NCI-H526 treated with DMSO at 0.1 percent for 48 hours (cell line): ENCODE measurements at places on chromosomes 5 and 9.

DNA sequence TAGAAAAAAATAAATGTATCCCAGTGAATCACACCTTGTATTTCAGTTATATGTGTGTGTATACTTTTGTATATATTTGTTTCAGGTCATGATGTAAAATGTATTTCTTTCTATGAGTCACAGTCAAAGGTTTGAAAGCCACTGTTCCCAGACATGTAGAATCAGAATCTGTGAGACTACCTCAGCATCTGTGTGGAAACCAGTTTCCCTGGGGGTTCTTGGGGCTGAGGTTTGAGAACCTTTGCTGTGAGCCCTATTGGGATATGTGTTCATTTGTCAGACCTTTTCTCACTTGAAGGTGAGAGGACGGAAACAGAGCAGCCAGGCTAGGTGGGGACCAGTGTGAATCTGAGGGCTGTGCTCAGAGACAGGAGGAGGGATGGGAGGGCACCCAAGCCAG lies 78.7 kb upstream of the SAP30L start:
- DNase-seq, result no peak

DNA sequence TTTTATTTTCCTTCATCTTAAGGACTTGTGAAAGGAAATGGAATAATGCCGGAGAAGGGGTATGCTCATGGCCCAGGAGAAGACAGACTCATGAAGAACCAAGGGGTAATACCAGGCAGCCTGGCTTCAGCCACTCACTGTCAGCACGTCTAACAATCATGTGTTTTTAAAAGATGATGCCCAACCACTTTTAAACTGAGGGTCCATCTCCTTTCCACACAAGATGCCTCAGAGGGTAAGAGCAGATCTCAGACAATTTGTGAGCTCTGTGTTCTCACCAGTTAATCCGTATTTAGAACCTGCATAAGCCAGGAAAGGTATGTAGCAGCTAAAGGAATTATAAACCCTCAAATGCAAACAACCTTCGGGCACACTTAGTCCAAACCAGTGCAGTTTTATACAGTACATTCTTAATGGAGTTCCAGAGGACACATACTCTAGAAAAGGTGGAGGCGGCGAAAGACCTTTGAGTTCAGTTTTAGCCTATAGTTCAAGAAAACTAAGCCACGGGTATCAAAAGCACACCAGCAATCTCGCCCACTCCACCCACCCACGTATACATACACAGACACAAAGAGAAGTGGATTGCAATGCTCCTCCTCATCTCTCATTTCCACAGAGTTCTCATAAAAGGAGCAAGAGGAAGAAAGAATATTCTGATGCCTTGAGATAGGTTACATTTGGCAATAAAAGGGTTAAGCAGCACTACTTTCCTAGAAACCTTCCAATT lies 2.6 kb downstream of the DIAPH1 start:
- DNase-seq, result no peak

- DNase-seq, result no peak
Measured at GRCh38 chr9:89984214-89984613, 379.4 kb downstream of the GADD45G start.

GRCh38 chr5:8824371-8824770 lies 721.5 kb downstream of the SEMA5A start:
- no peak for DNase-seq

GRCh38 chr5:102628441-102629175 lies 126.5 kb upstream of the PAM start:
- DNase-seq, result no peak

- no peak for DNase-seq
Measured at GRCh38 chr9:129640871-129641749, 841 bp downstream of the ASB6 start.

DNA sequence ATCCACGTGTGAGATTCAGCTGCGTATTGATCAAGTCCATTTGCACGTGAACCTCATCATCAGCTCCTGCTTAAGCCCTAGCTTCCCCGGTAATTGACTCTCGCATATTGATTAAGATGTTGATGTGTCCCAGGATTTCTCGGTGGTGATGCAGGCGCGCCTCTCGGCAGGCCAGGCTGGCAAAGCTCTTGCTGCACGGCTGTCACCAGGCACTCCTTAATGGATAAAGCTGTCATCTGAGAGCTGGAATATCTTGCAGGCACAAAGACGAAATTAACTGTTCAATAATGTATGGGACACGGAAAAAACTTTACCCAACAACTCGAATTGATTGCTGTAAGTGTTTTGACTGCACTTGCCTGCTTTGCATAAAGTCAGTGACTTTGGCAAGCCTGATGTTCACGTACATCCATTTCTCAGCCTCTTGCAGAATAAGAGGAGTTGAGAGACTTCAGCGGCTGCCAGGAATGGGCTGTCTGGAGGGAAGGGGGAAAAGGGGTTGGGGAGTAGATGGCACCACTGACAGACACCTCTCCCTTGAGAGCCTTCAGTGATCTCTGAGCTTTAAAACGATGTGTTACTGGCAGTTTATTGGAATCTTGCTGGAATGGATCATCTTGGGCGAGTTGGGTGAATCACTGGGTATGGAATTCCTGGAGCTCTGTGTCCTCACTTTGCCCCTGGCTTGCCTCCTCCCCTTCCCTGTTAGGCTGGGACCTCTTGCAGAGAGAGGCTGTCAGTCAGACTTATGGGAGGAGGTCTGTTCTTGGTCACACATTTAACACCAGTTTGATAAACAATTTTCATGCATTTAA lies 650.3 kb downstream of the CCDC171 start:
- DNase-seq, result peak; percentile 33

DNA sequence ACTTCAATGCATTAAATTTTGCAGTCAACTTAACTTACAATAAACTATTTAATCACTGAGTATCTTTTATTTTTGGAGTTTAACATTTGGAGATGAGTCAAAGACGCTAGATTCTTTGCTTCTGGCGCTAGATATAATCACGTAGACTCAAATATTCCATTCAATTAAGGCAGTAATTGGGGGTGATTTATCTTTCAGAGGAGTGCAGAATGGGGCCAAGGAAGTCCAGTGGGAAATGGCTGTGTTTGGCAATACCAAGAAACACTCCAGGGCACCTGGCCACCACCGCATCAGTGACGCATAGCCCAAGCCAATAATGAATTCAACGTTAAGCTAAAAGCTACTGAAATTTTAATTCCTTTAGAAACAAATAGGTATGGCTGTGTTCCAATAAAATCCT lies 81.2 kb downstream of the PHAX start:
- no peak for DNase-seq

DNA sequence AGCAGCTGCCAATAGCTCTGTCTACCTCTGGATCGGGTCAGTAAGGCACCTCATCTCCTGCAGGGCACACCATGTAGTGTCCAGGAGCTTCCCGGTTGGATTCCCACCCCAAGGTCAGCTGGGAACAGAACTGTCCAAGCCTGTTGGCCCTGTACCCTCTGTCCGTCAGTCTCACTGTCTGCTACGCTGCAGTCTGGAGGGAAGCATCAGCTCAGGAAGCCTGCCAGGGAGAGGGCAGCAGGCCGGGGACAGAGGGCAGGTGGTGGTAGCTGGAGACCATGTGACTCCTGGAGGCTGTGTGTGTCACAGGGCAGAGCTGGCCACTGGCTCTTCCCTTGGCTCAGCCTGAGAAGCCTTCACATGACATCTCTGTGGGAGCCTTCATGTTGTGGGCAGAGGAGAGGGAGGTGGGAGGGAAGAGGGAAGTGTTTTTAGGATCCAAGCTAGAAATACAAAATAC lies 134.5 kb downstream of the SEC61B start:
- DNase-seq, result no peak

DNA sequence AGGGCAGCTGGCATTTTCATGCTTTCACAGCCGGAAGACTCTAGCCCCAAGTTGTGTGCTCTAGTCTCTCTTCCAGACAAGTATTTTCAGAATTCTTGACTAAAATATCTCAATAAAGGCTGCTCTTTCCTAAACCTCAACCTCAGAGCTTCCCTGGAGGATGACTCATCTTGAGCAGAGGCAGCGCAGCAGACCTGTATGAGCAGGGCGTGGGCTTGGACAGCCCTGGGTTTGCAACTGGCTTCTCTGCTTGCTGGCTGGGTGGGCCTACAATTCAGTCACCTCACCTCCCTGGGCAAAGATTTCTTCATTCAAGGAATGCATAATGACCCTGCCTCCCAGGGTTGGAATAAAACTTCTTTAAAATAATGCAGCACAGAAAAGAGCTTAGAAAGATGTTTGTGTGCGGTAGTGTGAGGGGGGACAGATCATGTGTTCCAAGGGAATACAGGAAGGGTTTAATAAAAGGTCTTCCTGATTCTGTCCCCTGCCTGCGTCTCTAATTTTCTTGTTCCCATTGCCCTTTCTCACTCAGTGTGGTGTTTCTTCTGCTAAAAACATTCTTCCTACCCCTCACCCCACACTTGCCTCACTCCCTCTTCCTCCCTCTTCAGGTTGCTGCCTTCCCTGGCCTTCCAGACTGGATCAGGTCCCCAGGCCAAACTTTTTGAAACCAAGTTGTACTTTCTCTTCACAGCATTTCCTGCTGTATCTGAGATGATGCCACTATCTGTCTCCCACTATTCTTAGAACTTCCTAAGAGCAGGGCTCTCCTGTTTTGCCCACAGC lies 39.4 kb upstream of the MAP1B start:
- no peak for DNase-seq

DNA sequence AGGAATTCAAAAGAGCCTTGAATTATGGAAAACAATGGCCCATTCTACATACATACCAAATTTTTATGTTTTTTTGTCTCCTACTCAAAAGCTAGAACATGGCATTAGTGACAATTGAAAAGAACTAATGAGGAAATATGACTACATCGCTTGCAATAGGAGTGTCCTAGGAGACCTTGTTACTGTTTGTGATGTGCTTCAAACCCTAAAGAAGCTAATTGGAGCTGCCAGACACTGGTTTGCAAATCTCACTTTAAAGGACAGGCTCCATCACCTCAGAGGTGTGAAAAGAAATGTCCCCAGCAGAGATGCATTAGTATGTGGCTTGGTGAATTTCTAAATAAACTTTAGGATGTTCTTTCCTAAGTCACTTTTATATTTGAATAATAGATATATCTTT lies 354.2 kb upstream of the EFNA5 start:
- DNase-seq, result no peak

DNA sequence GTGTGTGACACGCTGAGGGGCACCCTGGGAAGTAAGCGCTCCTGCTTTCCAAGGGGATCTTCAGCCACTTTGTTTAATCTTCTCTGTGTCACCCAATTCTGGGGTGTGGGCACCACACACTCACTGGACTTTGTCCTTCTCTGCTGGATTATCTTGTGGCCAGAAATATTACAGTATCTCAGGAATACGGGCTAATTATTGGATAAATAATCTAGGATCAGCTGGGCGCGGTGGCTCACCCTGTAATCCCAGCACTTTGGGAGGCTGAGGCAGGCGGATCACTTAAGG lies 50.9 kb downstream of the COL5A1 start:
- DNase-seq, result no peak
